ENCODE measurements at places on chromosomes 1 and 21.

- no peak for DNase-seq
Measured at GRCh38 chr1:61956784-61957183, 214.5 kb downstream of the PATJ start.

DNA sequence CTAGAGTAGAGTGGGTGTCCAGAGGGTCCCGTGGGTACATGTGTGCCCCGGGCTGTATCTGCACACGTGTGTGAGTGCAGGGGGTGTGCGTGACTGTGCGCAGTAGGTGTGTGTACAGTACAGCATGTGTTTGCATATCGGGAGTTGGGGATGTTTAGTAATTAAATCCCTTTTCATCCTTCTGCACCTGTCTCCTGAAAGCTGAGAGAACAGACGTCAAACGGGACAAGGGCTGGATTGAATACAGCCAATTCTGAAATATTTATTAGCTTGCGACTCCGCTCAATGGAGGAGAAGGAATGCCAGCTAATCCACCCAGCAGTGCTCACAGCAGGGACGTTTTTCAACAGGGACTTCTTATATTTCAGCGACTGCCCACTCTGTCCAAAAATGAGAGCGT, 44.7 kb upstream of the CASZ1 start:
- DNase-seq, result no peak

DNA sequence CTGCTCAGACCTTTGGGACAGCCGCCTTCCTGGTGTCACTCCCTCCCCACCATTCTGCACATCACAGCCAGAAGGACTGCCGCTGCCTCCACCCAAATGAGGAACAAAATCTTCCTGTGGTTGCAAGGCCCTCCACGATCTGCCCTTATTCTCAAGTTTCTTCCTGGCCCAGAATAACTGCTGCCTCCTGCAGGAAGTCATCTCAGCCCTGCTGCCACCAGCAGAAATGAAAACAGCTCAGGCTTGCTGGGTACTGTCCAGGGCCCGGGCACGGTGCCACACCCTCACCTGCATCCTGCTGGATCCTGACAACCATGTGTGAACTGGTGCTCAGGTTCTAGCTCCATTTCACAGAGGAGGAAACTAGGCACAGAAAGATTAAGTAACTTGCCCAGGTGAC, 2.8 kb downstream of the CLDN19 start:
- DNase-seq, result no peak

DNA sequence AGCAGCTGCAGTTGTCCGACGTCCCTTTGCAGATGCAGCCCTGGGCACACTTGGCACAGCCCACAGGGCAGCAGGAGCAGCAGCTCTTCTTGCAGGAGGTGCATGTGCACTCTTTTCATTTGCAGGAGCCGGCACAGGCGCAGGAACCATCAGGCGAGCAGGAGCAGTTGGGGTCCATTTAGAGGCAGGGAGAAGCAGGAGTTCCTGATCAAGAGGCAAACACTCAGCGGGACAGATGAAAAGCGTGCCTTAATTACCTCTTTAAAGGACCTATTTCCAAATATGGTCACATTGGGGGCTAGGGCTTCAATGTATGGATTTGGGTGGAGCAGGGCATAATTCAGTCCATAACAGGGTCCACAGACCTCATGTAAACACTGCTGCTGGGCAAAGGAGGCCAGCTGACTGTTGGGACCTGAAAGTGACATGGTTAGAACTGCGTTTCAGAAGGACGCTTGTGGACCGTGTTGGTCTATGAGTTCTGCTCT, 4.3 kb upstream of the CPLANE2 start:
- DNase-seq, result no peak

- DNase-seq, result no peak
Measured at GRCh38 chr1:243487649-243488227, 231.9 kb downstream of the SDCCAG8 start.

- peak; percentile 92 for DNase-seq
Measured at GRCh38 chr1:89065079-89065868, at the start of gene GBP1. Gene GBP1, minus strand, starts transcription at chr1:89065208. Its CDS starts 1,974 bp downstream, at chr1:89063234.

- DNase-seq, result no peak
Measured at GRCh38 chr1:29826646-29827045, 590.3 kb downstream of the PTPRU start.

DNA sequence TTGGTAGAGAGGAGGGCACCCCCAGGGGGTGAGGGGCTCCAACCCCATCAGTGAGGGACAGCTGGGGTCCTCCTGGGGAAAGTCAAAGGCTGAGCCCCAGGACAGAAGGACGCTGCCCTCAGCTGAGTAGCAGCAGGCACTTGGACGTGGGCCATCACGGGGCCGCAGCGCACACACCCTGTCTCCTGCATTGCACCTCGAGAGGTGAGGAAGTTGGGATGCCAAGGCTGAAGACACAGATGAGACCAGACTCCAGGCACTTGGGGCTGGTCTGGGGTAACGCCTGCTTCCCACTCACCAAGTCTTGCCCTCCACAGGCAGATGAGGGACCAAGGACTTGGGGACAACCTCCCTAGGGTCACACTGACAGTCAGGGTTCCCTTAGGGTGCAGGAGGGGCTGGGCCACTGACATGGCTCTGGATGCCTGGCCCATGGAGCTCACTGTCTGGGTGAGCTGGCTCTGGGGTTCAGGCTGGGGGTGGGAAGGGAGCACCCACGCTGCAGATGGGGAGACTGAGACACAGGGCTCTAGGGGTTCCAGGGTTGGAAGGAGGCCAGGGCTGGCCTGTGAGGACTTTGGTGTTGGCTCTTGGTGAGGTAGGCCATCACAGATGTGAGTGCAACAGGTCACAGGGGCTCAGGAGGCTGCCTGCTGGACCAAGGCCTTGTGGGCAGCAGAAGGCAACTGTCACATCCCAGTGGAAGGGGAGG, 16.6 kb upstream of the ZNF678 start:
- no peak for DNase-seq

DNA sequence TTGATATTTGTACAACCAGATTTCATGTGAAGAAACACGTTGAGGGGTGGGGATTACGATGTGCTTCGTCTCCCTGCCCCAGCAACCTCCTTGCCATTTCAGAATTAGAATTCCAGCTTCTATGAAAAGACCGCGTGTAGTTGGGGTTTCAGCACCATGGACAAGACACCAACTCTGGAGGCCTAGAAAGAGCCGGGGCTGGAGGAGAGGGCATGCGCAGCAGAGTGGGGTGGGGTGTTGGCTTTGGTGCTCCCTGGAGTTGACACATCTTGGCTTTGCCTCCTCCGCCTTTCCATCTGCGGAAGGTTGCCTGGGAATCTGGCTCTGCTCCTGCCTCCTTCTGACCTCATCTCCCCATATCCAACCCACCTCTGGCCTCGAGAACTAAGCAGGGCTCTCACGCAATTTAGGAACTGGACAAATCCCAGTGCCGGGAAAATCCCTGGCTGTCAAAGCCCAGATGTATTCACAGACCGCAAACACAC, 11.8 kb downstream of the HTR6 start:
- peak; percentile 18 for DNase-seq

- no peak for DNase-seq
Measured at GRCh38 chr1:189899686-189900425, 577.8 kb downstream of the BRINP3 start.

GRCh38 chr1:54944610-54945392, 35.6 kb upstream of the TMEM61 start:
- peak; percentile 78 for DNase-seq

- no peak for DNase-seq
Measured at GRCh38 chr1:63618011-63618410, 24.8 kb downstream of the PGM1 start.

DNA sequence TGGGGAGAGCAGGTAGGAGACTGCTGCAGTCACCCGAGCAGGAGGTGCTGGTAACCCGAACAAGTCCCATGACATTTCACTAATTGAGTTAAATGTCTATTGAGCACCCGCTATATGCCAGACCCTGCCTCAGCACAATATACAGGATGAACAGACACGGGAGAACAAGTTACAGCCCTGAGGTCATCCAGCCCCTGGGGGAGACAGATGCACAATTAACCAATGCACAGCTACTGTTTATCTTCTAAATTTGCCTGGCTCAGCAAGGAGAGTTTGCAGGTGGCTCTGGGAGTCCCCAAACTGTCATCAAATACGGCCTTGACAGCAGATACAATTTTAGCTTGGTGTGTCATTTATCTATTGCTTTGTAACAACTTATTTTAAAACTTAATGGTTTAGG, 18.1 kb downstream of the CITED4 start:
- DNase-seq, result no peak

- DNase-seq, result no peak
Measured at GRCh38 chr1:46171351-46171750, 3.5 kb upstream of the TSPAN1 start.

DNA sequence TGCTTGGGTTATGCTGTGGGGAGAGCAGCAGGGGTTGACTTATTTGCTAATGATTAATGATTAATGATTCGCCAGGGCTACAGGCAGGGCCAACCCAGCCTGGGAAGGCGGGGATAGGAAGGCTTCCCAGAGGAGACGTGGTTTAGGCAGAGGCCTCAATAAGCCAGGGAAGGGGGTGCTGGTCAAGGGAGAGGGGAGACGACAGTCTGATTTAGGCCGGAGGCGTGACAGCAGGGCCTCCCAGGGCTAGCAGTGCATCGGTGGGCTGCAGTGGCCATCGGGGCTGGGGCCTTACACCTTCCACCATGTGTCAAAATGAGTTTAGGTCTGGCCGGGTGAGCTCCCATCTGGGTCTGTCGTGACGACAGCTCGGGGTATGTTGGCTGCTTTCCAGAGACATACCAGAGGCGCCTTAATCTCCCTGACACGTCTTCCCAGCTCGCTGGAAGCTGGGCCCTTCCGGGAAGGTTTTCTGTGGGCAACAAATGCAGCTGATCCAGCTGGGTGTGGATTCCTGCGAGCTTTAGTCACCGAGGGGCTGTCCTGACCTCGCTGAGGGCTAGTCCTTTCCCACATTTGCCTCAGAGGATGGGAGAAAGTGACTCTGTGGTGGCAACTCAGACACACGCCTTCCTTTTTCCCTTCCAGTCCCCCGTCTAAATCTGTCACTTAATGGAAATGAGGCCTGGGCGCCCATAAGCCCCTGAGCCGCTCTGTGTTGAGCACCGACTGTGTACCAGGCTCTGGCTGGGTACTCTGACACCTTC, 3.7 kb upstream of the SLC1A7 start:
- DNase-seq, result peak; percentile 91

- no peak for DNase-seq
Measured at GRCh38 chr1:157948312-157949073, 45.0 kb upstream of the KIRREL1 start.

- peak; percentile 41 for DNase-seq
Measured at GRCh38 chr1:56424744-56425493, 154.4 kb downstream of the PLPP3 start.

GRCh38 chr21:39422527-39423241, 22.9 kb downstream of the LCA5L start:
- no peak for DNase-seq

GRCh38 chr1:232057217-232057895, 430.8 kb downstream of the DISC1 start:
- DNase-seq, result no peak

DNA sequence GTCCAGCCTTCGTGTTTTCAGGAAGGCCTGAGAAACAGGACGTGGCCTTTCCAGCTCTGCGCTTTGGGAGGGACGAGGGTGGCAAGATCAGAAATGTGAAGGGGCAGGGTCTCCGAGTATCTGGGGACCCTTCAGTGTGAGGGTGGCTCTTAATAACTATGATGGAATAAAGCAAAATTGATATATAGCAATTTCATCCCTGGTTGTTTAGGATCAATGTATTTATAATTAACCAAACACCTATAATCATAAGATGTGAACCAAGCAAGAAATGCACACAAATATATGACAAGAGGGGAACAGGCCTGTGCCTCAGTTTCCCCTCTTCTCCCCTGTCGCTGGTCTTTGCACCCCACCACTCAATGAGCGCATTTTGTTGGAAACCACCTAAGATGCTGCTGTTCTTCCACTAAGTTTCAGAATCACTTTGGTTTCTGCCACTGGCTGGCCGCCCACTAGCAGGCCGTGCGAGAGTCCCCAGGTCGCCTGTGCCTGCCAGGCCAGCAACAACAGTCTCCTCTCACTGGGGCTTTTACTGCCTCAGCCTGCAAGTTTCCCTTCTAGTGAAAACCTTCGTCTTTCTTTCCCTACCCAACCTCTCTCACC, 36.6 kb downstream of the UBASH3A start:
- DNase-seq, result no peak

- no peak for DNase-seq
Measured at GRCh38 chr1:214086945-214087344, 99.2 kb downstream of the PROX1 start.

GRCh38 chr1:61376151-61376550, 293.8 kb downstream of the NFIA start:
- DNase-seq, result no peak

- no peak for DNase-seq
Measured at GRCh38 chr1:36232212-36233095, 8.2 kb downstream of the THRAP3 start.

GRCh38 chr1:117574161-117574835, 31.6 kb upstream of the TENT5C start:
- DNase-seq, result no peak

GRCh38 chr1:92538048-92538412, 51.3 kb upstream of the GFI1 start:
- DNase-seq, result no peak

DNA sequence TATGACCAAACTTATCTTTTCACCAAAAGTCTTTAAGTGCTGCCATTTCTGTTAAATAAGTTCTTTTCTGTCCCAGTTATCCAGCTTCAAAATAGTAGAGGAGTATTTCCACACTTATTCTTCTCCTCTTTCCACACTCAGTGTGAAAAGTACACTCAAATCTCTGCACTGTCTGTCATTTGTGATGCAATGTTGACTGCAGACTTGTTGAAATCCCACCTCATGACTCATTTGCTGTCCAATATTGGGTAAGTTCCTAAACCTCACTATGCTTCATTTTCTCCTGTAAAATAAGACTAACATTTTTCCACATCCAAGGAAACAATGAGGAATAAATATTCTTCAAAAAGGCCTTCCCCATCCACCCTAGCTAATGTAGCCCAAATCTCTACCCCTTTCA, 17.5 kb downstream of the LRRIQ3 start:
- no peak for DNase-seq

DNA sequence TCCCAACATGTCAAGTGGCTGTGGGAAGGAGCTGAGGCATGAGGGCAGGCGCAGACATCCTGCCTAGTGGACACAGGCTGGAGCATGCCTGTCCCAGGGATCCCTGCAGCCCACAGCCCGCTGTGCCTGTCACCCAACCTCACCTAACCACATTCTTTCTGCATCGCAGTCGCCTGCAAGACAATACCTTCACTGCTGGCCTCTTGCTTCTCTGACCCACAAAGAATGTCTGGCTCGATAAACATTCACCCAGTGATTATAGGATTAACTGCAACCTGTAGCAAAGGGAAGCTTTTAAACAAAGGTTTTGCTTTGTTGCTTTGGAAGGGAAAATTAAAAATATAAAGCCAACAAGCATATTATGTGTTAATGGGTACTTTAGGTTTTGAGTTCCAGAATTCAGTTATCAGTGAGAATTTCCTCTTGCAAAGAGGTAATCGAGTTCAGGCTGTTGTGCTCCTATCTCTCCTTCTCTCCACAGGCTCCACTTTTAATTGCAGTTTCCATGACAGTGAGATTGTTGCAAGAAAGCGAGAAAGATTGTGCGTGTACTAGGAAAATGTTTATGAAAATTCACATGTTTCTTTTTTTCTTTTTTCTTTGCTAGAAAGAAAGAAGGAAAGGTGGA, 40.0 kb upstream of the ZNF648 start:
- DNase-seq, result no peak

All from fibroblast of the conjunctiva (primary cell).